ENCODE measurements at places on chromosomes 4 and X. TPM values are rescaled to one million over a fixed set of nuclear protein-coding genes. Genes with fewer than 3 reads are reported as not detected.

The DCAF12L1 gene
- not detected for total RNA-seq

- no peak for DNase-seq
Observed at GRCh38 chrX:39238006-39238405, 436.7 kb downstream of the MID1IP1 start.

GRCh38 chr4:154779362-154779947 is 1.6 kb upstream of the RBM46 start:
- DNase-seq = peak; percentile 1

- DNase-seq = no peak
Observed at GRCh38 chr4:81346719-81347118, 125.0 kb downstream of the RASGEF1B start.

DNA sequence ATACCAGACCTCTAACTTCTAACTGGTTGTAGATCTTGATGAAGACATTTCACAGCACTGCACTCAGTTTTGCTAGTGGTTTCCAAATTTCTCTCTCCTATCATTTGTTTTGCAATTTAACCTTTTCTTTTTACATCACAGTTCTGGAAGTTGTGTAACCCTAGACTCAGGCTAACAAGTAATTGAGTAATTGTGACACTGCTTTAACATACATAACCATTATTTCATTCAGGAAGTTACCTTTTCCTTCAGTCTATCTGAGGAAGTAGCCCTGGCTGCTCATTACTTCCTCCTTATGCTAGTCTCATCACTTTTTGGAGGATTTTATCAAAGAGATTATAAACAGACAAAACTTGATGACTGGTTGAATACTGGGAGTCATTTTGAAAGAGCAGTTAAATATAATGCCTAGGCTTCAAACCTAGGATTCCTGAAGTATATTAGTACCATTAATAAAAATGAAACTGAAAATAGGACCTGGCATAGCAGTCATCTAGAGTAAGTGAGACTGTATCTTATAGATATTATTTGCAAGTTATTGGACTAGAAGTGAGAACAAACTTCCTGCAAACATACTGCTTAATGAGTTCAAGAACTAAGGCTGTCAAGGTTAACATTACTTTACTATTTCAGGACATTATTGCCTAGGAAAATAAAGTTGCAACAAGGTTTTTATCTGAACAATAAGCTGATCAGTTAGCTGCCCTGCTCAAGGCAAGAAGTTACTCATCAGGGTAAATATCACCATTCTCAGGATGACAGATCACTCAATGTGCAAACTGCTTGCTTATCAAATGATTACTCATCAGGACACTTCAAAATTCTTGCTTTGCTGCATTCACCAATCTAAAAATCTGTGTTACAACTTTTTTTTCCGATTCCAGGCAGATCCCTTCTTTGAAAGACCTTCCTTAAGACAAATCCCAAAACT is 25.6 kb upstream of the TEX13C start:
- DNase-seq = no peak

GRCh38 chr4:38663090-38663800 is 754 bp upstream of the KLF3 start:
- DNase-seq = peak; percentile 44

DNA sequence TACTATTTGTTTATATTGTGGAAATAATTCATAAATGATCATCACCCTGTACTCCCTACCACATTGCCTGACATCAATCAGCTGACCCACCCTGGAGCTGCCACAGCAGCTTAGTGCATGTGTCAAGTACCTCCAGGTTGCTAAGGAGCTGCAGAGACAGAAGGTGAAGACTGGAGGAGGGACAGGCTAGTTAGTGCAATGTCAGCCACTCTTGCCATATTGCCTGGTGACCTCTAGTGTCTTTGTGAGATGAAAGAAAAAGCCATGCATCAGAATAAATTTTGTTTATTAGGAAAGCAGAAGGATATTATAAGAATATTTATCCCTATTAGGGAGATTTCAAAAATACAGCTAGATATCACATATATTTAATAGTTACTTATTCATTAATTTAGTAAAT is 243.9 kb upstream of the FAT4 start:
- no peak for DNase-seq

- DNase-seq = peak; percentile 0
Observed at GRCh38 chrX:116204932-116205331, 34.4 kb downstream of the AGTR2 start.

The ZAR1 gene
- not detected for total RNA-seq
